Type B pancreatic cell (in vitro differentiated cells): ENCODE measurements at places on chromosomes 4 and X. TPM values are rescaled to one million over a fixed set of nuclear protein-coding genes. Genes with fewer than 3 reads are reported as not detected.

DNA sequence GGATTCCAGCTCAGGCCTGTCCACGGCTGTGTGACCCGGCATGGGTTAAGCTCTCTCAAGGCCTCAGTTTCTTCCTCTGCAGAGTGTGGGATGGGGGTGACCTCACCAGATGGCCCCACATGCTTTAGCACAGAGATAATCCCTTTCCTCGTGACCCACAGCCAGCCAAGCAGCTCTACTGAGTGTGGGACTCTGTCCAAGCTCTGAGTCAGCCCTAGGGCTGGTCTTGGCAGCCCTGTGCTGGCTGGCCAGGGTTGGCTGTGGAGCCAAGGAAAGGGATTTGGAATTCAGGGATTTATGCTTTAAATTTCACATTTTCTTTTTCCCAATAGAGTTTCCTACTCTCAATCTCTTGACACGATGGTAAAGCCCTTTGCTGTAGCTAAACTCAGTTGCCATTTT is 19.7 kb upstream of the SPON2 start:
- H3K27ac ChIP-seq, result no peak overlapping the region
- H3K36me3 ChIP-seq, result no peaks in the 10 kb centered on the region

DNA sequence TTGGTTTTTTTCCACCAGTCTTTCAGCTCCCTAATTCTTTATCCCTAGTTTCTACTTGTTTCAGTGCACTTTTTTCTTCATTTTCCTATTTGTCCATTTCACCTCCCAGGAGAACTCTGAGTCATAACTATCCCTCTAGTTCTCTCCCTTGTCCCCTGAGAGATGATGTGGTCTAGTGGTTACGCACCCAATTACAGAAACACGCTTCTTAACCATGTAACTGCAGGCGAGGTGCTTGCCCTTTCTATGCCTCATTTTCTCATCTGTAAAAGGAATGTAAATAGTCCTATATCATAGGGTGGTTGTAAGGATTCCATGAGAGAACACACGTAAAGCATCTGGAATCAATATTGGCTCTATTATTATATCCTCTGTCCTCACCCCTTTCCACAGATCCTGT is 8.8 kb upstream of the GRPR start:
- DNase-seq, result no peak
- no peak overlapping the region for H3K27ac ChIP-seq
- H3K4me3 ChIP-seq, result no peak overlapping the region
- no peaks in the 10 kb centered on the region for H3K36me3 ChIP-seq
- no peaks in the 10 kb centered on the region for H3K27me3 ChIP-seq

DNA sequence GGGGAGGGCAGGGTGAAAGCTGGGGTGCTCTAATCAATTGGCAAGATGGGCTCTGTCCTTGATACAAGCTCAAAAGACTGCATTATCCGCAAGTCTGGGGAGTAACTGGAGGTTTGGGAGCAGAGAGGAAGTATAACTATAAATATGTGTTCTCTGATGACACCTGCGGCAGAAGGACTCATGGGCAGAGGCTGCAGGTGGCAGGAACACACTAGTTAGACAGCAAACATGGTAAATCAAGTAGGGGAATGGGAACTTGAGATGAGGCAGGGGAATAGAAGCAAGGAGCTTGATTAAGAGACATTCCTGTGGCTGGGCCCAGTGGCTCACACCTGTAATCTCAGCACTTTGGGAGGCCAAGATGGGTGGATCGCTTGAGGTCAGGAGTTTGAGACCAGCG is 30.3 kb downstream of the SH3KBP1 start:
- no peak overlapping the region for H3K4me3 ChIP-seq
- no peak for DNase-seq
- H3K27me3 ChIP-seq, result no peaks in the 10 kb centered on the region
- no peak overlapping the region for H3K27ac ChIP-seq
- H3K4me1 ChIP-seq, result no peaks in the 10 kb centered on the region
- no peaks in the 10 kb centered on the region for H3K36me3 ChIP-seq

- H3K27me3 ChIP-seq, result no peaks in the 10 kb centered on the region
- no peak overlapping the region for H3K27ac ChIP-seq
- no peak for DNase-seq
- H3K4me3 ChIP-seq, result no peak overlapping the region
- H3K36me3 ChIP-seq, result peaks cover 9% of the 10 kb centered on the region
- H3K4me1 ChIP-seq, result no peaks in the 10 kb centered on the region
Measured at GRCh38 chrX:107894038-107894437, 68.4 kb downstream of the MID2 start.

DNA sequence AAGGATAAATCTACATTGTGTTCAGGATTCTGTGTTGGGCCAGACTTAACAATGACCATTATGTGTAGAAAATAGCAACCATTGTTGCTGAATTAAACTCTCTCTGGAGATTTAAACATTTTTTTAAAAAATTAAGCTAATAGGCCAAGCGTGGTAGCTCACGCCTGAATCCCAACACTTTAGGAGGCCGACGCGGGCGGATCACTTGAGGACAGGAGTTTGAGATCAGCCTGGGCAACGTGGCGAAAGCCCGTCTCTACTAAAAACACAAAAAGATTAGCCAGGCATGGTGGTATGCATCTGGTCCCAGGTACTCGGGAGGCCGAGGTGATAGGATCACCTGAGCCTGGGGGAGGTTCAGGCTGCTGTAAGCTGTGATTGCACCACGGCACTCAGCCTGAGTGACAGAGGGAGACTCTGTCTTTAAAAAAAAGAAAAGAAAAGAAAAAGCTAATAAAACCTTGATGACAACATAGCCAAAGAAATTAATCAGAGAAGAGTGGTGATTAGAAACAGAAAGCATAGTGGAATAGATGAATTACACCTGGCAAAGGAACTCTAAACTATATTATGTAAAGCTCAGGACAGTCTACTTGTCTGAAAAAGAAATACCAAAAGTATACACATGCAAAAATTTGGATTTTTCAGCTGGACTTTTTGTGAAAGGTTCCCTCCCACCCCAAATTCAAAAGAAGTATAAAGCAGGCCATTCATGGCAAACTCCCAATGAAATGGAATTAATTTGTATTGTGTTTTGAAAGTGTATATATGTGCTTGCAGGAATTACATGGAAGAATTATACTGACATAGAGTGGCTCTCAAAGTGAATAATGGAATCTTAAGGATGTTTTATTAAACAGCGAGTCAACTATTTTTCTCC is 21.9 kb downstream of the PLS3 start:
- peaks cover 46% of the 10 kb centered on the region for H3K4me1 ChIP-seq
- peak overlapping the region; percentile 89 for H3K27ac ChIP-seq
- H3K27me3 ChIP-seq, result no peaks in the 10 kb centered on the region

- H3K4me3 ChIP-seq, result no peak overlapping the region
- DNase-seq, result no peak
- peaks cover 32% of the 10 kb centered on the region for H3K4me1 ChIP-seq
- H3K36me3 ChIP-seq, result peaks cover 29% of the 10 kb centered on the region
- no peak overlapping the region for H3K27ac ChIP-seq
- no peaks in the 10 kb centered on the region for H3K27me3 ChIP-seq
Measured at GRCh38 chr4:145868637-145869409, 69.8 kb downstream of the ZNF827 start.

DNA sequence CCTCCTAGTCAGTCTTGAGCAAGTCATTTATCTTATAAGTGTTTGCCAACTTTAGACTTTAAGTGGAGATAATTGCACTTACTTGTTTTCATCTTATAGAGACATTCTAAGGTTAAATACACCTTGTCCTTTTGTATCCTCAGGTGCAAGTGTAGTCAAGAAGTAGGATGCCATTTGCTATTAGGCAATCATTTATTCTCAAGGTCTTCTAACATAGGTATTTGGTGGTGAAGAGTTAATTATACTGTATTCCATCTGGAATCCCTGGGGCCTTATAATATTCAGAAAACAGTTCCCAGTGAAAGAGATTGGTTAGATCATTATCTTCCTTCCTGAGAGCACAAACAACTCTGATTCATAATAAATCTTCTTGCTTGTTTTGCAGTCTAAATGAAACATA is 23.7 kb downstream of the SULT1E1 start:
- peak overlapping the region; percentile 31 for H3K4me3 ChIP-seq
- DNase-seq, result no peak
- H3K27me3 ChIP-seq, result no peaks in the 10 kb centered on the region

The PLAC8 gene
- total RNA-seq, result 38.4 and 60.9 TPM in 2 replicates

DNA sequence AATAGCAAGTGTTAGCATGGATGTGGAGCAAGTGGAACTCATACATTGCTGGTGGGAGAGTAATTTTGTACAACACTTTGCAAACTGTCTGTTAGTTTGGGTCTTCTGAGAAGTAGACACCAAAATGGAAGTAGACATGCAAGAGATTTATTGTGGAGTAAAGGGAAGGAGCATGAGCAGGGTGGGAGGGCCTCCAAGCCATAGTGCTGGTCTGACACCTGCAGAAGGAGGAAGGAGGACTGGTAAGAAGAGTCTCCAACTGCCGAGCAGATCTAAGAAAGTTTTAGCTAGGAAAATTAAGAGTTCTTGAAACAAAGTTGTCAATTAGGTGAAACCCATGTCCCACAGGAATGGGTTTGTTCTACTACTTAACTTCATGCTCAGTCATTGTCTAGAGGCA is 64.0 kb upstream of the DDIT4L start:
- H3K27ac ChIP-seq, result no peak overlapping the region
- no peaks in the 10 kb centered on the region for H3K4me1 ChIP-seq
- H3K36me3 ChIP-seq, result no peaks in the 10 kb centered on the region
- no peak overlapping the region for H3K4me3 ChIP-seq

The FATE1 gene
- total RNA-seq, result 0.29 and 0.62 TPM in 2 replicates

The NAP1L3 gene
- 8.4 and 25.1 TPM in 2 replicates for total RNA-seq

DNA sequence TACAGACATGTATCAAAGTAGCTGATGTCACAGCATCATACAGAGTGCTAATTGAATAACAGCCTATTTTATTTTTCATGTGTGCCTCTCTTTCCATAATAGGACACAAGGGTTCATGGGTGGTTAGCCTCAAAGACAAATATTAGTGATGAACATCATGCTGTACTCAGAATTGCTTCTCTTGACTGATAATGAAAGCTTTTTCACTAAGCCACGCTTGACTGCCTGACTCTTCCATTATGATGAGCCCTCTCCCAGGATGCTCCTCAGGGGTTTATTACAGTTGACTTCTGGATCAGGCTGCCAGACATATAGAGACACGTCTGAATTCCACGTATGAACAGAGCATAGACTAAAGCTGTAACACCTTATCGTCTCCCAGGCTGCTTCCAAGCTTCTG is 2757.5 kb downstream of the PCDH7 start:
- H3K36me3 ChIP-seq, result no peaks in the 10 kb centered on the region
- DNase-seq, result no peak
- no peak overlapping the region for H3K4me3 ChIP-seq

- no peak for DNase-seq
- H3K4me3 ChIP-seq, result no peak overlapping the region
- peaks cover 5% of the 10 kb centered on the region for H3K36me3 ChIP-seq
- H3K27me3 ChIP-seq, result no peaks in the 10 kb centered on the region
- H3K27ac ChIP-seq, result no peak overlapping the region
Measured at GRCh38 chr4:90317785-90318184, 190.6 kb downstream of the CCSER1 start.

The ENPEP gene
- 6.2 and 8.6 TPM in 2 replicates for total RNA-seq

The STS gene
- total RNA-seq, result 18.3 and 42.1 TPM in 2 replicates

DNA sequence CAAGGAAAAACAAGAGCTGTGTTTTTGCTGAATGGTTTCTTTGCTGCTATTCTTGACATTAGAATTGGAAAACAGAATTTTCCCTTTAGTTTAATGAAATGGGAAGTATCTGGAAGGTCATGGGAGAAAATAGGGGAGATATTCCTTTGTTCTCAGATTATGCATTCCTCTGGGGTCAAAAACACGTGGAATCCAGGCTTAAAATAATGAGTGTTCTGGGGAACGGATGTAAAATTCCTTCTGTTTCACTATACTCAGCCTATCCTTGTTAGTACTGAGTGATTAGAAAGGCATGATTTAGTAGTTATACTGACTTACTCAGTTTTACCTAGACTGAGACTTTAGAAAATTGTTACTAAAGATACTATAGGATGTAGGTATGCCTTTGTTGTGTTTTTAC is 107.3 kb downstream of the ARHGAP10 start:
- H3K27me3 ChIP-seq, result no peaks in the 10 kb centered on the region
- peaks cover 10% of the 10 kb centered on the region for H3K36me3 ChIP-seq
- no peak overlapping the region for H3K27ac ChIP-seq
- no peak for DNase-seq
- peaks cover 36% of the 10 kb centered on the region for H3K4me1 ChIP-seq

The P2RY10 gene
- total RNA-seq, result not detected in 2 replicates

The VCX3B gene
- not detected in 2 replicates for total RNA-seq

DNA sequence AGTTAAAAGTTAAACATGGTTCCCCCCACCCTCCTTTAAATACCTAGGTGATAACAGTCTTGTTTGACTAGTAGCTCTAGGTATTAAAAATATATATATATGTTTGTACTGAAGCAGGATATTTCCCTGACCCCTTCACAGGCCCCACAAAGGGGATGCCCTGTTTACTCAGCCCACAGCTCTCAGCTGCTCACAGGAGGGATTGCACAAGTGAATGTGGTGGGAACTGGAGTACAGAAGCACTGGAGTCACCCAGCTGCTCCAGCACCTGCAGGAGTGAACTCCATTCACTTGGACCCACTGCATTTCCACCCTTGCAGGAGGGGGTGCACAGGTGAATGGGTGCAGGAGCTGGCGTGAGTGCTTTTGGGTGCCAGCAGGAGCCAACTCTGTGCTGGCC is 99.3 kb upstream of the TLR3 start:
- H3K4me1 ChIP-seq, result peaks cover 20% of the 10 kb centered on the region
- no peaks in the 10 kb centered on the region for H3K27me3 ChIP-seq
- no peak overlapping the region for H3K4me3 ChIP-seq
- H3K27ac ChIP-seq, result no peak overlapping the region
- DNase-seq, result no peak

DNA sequence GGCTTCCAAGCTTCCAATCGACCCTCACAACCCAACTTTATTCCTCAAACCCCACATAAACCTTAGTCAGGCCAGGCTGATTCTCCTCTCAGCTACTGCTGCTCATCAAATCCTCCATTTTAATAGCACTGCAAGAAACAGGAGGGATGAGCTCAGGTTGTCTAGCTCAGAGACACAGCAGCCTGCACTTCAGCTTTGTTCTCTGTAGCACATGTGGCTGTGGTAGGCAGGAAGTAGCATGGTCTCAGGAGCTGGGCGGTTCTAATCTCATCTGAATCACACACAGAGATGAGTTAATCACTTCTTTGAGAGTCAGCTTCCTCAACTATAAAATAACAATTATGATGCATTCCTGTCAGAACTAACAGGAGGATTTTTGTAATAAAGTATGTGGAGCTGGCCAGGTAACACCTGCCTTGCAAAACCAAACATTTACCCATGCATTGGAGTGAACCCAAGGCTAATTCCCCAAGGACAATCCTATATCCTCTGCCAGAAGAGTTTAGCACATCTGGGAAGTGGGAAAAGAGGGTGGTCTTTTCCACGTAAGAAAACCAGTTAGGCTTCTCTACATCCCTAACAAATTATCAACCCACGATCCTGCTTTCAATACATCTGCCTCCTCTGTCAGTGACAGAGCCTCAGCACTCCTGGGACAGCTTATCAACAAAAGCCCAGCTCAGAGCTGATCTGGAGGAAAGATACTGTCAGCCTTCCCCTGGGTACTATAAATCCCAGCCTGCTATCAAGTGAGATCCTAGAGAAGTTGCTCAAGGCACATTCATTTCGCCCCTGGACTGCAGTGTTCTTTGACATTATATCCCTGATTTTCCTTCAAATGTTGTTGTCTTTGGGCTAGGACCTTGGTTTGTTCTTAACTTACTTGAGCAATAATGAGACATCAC is 32.8 kb downstream of the ELOVL6 start:
- peak overlapping the region; percentile 66 for H3K4me3 ChIP-seq
- DNase-seq, result no peak
- H3K36me3 ChIP-seq, result peaks cover 23% of the 10 kb centered on the region
- peaks cover 22% of the 10 kb centered on the region for H3K4me1 ChIP-seq

GRCh38 chr4:37885496-37885895 is 5.4 kb upstream of the TBC1D1 start:
- no peak overlapping the region for H3K4me3 ChIP-seq
- H3K27me3 ChIP-seq, result peaks cover 62% of the 10 kb centered on the region
- H3K36me3 ChIP-seq, result no peaks in the 10 kb centered on the region
- no peak overlapping the region for H3K27ac ChIP-seq
- DNase-seq, result no peak
